ENCODE measurements at places on chromosomes 11 and 22.

GRCh38 chr11:3971756-3972404, 116.4 kb downstream of the STIM1 start:
- DNase-seq = no peak

DNA sequence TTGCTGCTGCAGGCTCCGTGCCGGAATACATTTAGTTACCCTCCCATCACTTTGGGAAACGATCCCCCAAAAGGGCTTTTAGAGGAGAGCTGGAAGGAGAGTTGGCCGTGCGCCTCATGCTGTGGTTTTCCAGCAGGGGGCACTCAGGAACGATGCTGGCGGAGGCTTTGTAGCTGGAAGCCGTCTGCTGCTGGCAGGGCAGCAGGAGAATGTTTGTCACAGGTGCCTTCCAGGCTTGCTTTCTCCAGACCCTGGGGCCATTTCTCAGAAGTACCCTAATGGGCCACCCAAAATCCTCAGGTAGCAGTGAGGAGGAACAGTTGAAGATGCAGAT, 30.0 kb upstream of the CABP7 start:
- DNase-seq = no peak

DNA sequence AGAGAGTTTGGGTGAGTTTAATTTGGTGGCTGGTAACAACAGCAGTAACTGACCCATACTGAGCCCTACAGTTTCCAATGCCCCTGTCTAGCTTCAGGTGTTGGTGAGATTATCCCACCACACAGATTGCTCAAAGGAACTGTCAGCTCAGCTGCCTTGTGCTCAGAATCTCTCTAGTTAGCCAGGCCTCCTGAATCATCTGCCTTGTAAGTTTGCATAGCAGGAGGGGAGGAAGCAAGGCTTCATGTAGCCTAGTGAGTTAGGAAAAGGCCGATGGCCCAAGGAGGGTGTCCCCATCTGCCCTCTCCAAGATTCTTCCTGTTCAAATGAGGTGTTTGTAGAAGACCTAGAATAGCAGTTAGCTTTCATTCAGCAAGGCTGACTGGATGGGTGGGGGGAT, 74.3 kb downstream of the MICAL2 start:
- no peak for DNase-seq

DNA sequence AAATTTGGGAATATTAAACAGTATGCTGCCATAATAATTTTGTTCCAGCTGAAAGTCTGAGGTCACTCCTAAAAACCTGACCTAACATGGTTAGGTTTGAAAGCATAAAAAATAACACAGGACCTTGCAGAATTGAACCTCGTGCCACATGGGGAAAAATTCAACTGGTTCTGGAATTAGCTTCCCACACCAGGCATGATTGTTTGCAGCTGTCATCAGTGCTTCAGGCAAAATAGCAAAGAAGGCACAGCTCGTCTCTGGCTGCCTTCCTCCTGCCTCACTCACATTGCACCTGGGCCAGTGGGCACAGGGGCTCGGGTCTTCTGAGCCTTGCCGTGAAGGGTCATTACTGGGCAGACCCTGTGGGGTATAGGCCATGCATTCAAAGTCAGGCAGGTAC, 153.8 kb upstream of the ARHGAP20 start:
- no peak for DNase-seq

- DNase-seq = no peak
Observed at GRCh38 chr11:121711939-121712338, 259.2 kb upstream of the SORL1-AS1 start.

GRCh38 chr22:50305393-50305922, 2.0 kb downstream of the PLXNB2 start:
- no peak for DNase-seq

- DNase-seq = no peak
Observed at GRCh38 chr11:43923406-43924111, 18.9 kb upstream of the C11orf96 start.

DNA sequence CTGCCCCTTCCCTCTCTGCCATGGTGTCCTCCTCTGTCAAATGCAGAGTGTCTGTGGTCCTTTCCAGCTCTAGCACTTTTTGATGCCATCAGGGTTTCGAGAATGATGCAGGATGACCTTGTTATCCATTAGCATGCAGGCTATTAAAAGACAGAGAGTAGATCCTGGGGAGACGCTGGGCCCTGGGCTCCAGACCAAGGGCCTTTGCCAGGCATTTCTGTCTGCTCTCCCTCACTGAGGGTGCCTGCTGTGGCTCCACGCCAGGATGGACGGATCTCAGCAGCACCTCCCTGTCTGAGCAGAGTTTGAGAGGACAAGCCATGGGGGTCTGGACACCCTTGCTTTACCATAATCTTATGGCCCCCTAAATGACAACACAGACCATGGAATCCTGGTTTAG, 110.8 kb upstream of the CD82 start:
- DNase-seq = no peak

GRCh38 chr11:3123761-3124733, 41.1 kb downstream of the OSBPL5 start:
- no peak for DNase-seq

DNA sequence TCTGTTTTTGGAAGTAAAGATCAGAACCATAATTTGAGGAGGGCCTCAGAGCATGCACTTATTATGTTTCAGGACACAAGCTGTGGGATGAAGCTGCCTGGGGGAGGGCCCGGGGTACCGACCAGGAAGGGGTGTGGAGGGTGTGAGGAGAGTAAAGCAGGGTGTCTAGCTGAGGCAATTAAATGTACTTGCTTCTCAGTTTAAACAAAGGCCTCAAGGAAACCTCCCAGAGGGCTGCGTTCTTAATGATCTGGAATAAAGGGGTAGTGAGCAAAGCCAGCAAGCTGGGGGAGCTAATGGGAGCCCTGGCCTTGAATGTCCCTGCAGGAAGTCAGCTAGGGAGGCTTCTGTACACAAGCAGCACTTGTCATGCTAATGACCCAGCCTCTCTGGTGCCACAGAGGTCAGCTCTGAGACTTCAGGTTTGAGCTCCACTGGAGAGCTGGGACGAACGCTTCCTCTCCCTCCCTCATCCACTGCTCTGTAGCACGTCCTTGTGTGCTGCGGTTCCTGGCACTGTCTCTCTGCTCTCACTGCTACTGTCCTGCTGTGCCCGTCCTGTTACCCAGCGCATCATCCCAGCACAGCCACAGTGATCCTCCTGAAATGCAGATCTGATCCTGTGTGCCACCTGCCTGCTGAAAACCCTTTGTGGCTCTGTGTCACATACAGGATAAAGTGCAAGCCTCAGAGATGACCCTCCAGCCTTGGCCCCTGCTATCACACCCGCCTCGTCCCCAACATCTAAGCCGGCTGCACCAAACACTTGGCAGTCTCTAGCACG, 159.7 kb downstream of the DBX1 start:
- peak; percentile 81 for DNase-seq

All from NCI-H510A (cell line).